NCI-H774 (cell line): ENCODE measurements at places on chromosomes 1 and 21.

GRCh38 chr1:109763646-109764415 lies at the start of gene EPS8L3:
EPS8L3 (minus strand) TSS chr1:109763923; CDS start chr1:109761749, 2,174 bp downstream.
- no peak for DNase-seq

DNA sequence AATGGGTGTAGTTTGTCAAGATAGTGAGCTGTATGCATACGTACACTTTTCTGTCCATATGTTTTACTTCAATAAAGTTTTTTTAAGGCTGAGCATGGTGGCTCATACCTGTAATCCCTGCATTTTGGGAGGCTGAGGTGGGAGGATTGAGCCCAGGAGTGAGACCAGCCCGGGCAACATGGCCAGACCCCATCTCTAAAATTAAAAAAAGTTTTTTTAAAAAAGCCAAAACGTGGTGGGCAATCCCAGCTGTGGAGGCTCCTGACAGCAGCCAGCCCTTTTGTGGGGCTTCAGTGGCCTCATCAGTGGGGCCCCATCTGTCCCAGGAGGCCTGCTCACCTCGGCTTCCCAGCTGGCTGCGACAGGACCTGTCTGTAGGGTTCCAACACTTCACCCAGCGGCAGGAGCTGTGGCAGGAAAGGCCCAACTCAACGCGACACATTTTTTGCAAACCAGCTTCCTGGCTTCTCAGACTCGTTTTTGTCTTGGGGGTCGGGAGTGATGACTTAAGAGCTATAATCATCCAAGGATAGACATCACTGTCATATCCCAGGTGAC lies 56.9 kb upstream of the LBR start:
- no peak for DNase-seq

DNA sequence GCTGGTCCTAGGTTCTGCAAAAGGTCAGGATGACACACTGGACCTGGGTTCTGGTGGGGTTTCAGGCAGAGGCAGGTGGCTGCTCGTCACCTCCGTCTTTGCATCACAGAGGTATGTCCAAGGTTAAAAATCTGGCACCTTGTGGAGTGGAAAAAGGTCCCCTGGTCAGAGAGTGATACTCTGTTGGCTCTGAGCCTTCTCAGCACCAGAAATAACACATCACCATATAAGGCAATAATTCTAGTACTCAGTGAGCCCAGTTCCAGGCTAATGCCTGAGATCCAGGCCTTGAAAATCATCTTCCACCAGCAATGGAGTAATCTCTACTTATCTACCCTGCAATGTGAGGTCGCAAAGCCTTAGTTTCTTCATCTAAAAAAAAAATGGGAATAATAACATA lies 127.3 kb upstream of the C8B start:
- no peak for DNase-seq

GRCh38 chr1:169089776-169090175 lies 16.7 kb upstream of the ATP1B1 start:
- DNase-seq = no peak

DNA sequence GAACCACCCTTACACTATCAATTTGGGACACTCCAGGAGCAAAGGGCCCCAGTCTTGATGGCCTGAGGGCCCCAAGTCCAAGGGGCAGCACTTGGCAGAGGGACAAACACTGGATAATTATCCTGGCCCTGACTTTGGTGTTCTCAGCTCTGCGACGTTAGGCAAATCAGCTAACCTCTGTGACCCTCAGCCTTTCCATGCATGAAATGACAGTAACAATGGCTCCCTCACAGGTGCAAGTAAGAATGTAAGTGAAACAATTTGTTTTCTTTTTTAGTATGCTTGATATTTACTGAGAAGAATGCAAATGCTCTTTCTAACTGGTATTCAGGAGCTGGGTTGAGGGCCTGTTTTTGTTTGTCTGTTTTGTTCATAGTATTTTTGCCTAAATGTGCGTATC lies 61.6 kb upstream of the PRDX6 start:
- DNase-seq = no peak

DNA sequence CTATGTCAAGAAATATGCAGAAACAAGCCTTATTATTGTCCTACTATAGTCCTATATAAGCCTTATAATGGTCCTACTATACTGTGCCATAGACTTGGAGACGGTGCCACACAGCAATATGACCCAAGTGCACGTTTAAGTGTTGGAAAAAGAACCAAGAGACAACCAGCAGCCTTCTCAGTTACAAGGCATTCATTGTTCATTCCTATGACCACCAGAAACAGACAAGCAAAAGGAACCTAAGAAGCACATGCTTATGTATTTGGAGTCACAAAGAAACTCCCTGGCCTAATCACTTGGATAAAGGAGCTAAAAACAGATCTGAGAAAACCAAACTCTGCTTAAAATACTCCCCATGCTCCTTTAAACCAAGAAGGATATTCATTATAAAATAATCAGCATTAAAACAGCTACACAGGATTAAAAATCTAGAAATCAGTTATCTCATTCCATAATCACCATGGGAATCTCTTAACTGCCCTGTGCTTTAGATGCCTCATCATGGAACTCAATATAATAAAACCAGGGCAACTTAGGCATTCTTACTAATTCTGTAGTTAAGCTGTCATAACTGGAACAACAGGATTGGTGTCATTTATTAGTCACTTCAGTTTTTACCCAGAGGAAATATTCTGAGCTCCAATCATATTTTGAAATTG lies 7.0 kb downstream of the COLGALT2 start:
- DNase-seq = no peak
